Activated CD4-positive, alpha-beta memory T cell treated with anti-CD3 and anti-CD28 coated beads, Interleukin-2, amount 10 ng/mL, durations not matched to agents 7 days and 5 days (primary cell): ENCODE measurements at places on chromosomes 7 and 10. TPM values are rescaled to one million over a fixed set of nuclear protein-coding genes. Genes with fewer than 3 reads are reported as not detected.

ERVW-1 gene
- not detected for total RNA-seq

CALHM1 gene
- 0.73 TPM for total RNA-seq

AASS gene
- total RNA-seq = 0.81 TPM

GLI3 gene
- not detected for total RNA-seq

EGR2 gene
- total RNA-seq = 6.4 TPM

GJD4 gene
- total RNA-seq = not detected

RAB11FIP2 gene
- total RNA-seq = 10.7 TPM

CADPS2 gene
- total RNA-seq = not detected

CCDC172 gene
- not detected for total RNA-seq

GATA3 gene
- total RNA-seq = 112 TPM

CYP2E1 gene
- total RNA-seq = 0.76 TPM

NODAL gene
- not detected for total RNA-seq

AGAP4 gene
- 15.2 TPM for total RNA-seq

NPC1L1 gene
- total RNA-seq = not detected

LDB3 gene
- total RNA-seq = 0.05 TPM

STK31 gene
- total RNA-seq = 0.18 TPM

DOCK4 gene
- 0.35 TPM for total RNA-seq

CALY gene
- total RNA-seq = not detected

SH2B2 gene
- 2.1 TPM for total RNA-seq

TMEM139 gene
- 0.73 TPM for total RNA-seq

C10orf105 gene
- 0.25 TPM for total RNA-seq

SLC29A3 gene
- total RNA-seq = 3.2 TPM

EPHA1 gene
- 1.1 TPM for total RNA-seq

MMD2 gene
- total RNA-seq = not detected

EMX2 gene
- total RNA-seq = not detected

MET gene
- 0.65 TPM for total RNA-seq

C7orf33 gene
- not detected for total RNA-seq

PPP1R9A gene
- total RNA-seq = not detected

TNS3 gene
- 0.18 TPM for total RNA-seq

TSPAN12 gene
- not detected for total RNA-seq

WEE2 gene
- total RNA-seq = not detected

EBLN1 gene
- total RNA-seq = not detected
